ENCODE measurements at places on chromosomes 2 and 18. TPM values are rescaled to one million over a fixed set of nuclear protein-coding genes. Genes with fewer than 3 reads are reported as not detected.

DNA sequence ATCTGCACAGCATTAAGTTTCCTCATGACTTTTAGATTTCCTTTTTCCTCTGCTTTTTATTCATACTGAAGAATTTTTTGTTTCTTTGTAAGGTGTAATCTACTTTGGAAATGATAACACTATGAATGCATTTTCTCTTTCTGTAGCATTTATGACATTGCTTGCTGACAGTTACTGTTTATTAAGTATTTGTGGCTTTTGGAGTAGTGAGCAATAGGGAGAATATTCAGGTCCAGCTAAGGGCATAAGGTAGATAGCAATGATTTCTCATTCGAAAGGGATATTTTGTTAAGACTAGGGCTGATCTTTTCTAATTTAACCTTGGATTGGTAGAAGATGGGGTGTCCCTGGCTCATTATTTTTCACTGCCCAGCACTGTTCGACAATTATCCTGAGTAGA lies 80.3 kb downstream of the XRCC5 start:
- no peak for DNase-seq

Gene HOXD13
- not detected for total RNA-seq

- no peak for DNase-seq
Observed at GRCh38 chr2:7053650-7054265, 136.5 kb downstream of the RNF144A start.

GRCh38 chr2:201882353-201883090 lies 76.2 kb downstream of the CDK15 start:
- no peak for DNase-seq

Gene GALNT13
- total RNA-seq = 0.44 TPM

DNA sequence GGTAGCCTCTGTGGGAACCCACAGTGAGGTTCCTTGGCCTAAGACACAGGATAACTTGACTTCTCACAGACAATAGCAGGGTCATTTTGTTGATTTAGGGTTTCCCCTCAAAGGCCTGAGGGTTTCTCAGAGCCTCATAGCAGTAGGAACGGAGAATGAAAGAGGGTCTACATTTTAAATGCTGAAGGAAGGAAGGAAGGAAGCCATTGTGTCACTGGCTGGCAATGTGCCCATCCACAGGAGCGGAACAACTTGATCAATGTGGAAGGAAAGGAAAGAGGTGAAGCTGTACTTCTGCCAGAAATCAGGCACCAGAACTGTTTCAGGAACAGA lies 5.1 kb downstream of the IL1B start:
- DNase-seq = no peak

DNA sequence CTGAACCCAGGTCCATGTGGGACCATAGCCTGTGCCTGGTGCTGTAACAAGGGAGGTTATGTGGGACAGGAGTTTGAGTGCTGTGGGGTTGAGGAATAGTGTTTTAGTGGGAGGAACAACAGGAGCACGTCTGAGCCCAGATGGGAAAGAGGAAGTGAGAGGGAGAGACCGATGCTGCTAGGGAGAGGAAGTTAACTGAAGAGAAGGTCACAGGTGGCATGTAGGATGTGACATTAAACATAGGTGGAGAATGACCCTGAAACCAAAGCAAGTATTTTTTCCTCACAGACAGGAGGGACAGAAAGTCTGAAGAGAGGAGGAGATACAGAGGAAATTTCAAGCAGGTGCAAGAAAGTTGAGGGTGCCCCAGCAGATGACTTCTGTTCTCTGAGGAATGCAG lies 87.8 kb downstream of the ACOXL start:
- no peak for DNase-seq

GRCh38 chr18:841647-842370 lies 29.8 kb upstream of the YES1 start:
- no peak for DNase-seq

- DNase-seq = no peak
Observed at GRCh38 chr2:226832061-226832460, 3.8 kb upstream of the RHBDD1 start.

Gene ZBTB7C
- total RNA-seq = 0.37 TPM

- DNase-seq = no peak
Observed at GRCh38 chr2:179250095-179250494, 14.5 kb downstream of the SESTD1 start.

Gene CPO
- total RNA-seq = 0.32 TPM

DNA sequence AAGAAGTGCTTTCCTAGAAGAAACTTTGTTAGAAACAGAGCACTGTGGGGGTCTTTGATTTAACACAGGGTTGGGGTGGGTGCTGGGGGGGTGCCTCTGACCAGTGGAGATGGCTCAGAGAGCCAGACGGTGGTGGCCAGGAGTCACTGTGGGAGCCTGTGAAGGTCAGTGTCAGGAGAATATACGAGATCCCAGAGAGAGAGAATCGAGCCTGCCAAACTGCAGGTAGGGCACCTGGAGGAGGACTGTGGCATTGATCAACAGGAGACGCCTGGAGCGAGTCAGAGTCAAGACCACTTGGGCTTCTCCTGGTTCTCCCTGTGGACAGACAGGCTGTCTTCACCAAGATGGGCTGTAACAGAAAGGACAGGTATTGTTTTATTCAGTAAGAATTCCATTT lies 136.5 kb upstream of the TWIST2 start:
- DNase-seq = no peak

DNA sequence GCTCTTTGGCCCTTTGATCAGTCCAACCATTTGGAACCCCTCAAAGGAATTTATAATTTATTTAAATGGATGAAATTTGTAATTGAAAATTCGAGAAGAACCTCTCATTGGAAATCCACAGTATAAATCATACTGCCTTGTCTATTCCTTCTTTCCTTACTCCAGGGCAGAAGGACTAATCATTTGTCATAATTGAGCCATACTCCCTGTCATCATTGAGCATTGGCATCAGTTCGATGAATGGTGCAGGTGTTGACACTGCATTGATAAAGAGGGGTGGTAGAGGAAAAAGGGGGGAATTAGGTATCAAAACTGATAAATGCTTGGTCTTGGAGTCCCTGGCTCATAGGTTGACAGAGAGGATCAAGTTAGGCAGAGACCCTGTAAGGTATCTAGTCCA lies 2.0 kb downstream of the VSNL1 start:
- DNase-seq = no peak

GRCh38 chr2:30649278-30649677 lies 158.0 kb downstream of the CAPN13 start:
- no peak for DNase-seq

Gene UGT1A5
- total RNA-seq = not detected

Gene SNTG2
- total RNA-seq = not detected

DNA sequence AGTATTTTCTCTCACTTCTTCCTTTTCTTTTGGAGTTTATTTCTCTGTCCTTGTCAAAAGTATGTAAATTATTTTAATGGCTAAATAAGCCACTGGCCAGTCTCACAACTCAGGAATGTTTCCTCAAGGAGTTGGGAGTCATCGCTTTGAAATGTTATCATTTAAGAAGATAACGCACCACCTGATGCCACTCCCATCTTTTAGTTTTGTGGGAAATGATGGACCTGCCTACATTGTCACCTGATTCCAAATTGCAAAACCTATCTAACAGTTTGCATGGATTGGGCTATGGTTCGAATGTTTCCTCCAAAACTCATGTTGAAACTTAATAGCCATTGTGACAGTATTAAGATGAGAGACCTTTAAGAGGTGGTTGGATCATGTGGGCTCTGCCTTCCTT lies 32.4 kb upstream of the PPM1B start:
- no peak for DNase-seq

GRCh38 chr2:141226560-141226959 lies 904.3 kb downstream of the LRP1B start:
- DNase-seq = no peak

Gene PLEK
- total RNA-seq = 0.22 TPM

DNA sequence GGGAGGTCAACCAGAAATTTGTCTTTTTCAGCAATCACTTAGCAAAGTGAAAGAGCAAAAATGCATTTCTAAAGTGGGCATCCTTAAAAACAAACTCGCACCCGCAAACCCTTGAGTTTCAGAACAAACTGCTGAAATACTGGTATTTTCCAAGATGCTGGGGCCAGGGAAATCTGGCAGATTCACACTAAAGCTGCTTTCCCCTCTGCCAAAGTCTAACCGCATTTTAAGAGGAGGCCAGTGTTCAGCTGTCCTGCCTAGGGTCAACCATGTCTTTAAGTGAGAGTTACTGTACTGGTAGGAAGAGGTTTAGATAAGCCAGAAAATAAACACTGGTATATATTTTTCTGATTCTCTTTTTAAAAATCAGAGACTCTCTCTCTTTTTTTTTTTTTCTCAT lies 55.9 kb downstream of the ACVR1 start:
- no peak for DNase-seq

- DNase-seq = peak; percentile 40
Observed at GRCh38 chr2:64975232-64975821, 13.9 kb upstream of the SLC1A4 start.

All from HCT116 (cell line).